ENCODE measurements at places on chromosomes 11 and 22.

DNA sequence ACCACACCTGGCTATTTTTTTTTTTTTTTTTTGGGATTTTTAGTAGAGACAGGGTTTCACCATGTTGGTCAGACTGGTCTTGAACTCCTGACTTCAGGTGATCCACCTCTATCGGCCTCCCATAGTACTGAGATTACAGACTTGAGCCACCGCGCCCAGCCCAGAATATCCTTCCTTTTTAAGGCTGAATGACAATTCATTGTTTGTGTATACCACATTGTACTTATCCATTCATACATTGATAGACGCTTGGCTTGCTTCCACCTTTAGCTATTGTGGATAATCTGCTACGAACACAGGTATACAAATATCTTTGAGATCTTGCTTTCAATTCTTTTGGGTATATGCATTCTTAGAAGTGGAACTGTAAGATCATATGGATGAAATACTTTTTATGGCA lies 10.8 kb upstream of the RASSF10 start:
- DNase-seq: no peak

- no peak for DNase-seq
These were observed 19.9 kb downstream of the LARGE2 start for GRCh38 chr11:45942381-45942780.

DNA sequence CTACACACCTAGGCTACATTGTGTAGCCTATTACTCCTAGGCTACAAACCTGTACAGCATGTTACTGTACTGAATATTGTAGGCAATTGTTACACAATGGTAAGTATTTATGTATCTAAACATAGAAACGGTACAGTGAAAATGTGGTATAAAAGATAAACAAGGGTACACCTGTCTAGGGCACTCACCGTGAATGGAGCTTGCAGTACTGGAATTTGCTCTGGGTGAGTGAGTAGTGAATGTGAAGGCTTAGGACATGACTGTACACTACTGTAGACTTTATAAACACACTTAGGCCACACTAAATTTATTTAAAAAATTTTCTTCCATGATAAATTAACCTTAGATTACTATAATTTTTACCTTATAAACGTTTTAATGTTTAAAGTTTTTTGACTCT lies 171.7 kb upstream of the NCAM1 start:
- no peak for DNase-seq

DNA sequence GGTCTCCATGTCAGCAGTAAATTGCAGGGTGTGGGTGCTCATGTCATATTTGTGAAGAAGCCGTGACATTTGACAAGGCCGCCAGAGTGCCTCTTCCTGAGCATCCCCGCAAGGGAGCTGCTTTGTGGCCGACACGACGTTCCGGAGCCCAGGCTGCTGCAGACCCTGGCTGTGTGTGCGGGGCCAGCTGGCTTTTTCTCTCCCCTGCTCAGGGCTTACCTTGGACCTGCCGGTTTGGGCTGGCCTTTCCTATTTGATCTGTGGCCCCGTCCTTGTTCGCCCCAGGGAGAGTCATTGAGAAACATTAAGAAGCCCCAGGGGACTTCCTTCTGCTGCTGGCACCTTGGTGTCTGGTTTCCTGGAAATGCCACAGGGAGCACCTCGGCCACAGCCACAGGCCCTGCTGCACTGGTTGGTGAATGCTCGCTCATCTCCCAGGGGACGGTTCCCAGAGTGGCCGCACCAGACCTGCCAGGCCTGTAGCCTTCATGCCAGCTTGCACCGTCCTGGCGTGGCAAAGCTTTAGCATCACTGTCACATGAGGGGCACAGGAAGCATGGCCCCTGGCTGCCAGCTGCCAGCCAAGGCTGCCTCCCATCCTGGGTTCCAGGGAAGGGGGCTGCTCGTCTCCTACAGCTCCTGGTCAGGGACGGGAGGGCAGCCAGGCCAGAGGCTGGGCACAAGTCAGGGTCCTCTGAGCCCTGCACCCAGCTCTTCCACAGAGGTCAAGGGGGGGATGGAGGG lies 5.4 kb downstream of the GRK2 start:
- DNase-seq: no peak

DNA sequence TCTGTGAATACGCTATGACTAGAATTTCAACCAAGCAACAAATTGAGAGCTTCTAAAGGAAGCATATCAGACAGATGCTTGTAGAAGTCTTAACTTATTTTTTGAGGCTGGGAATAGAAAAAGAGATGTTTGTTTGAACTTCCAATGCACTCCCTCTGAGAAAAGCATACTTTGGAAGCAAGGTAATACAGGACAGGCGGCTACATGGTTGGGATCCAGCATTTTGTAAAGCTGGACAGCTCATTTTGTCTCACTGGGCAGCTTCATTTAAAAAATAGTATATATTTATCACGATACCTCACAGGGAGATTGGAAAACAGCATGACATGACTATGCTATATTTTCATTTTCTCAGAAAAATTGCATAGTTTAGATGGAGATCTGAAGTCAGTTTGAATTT lies 821.3 kb upstream of the API5 start:
- no peak for DNase-seq

DNA sequence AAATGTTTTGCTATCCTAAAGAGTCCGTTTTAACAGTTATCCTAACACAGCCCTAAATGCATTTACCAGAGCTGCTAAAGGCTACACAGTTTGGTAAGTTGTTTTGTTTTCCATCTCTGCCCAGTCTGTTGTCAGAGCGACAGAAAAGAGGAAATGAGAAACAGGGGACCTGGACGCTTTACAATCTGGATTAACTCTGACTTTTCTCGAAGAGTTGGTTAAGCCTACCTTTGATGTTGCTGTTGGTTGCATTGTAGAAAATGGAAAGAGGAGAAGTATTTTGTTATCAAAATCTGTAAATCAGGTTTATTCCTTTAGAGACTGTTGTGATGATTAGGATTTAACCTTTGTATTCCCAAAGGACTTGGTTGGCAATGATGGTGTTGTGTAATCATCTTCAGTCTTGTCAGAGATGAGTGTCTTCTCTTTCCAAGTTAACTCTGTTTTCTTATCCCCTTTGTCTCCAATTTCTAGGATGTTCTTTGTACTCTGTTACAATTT lies 481 bp downstream of the ANGPTL5 start:
- DNase-seq: peak; percentile 47

GRCh38 chr11:57674251-57674650 lies 6.3 kb downstream of the ZDHHC5 start:
- DNase-seq: no peak

- DNase-seq: no peak
These were observed 5.1 kb upstream of the B4GALNT4 start for GRCh38 chr11:363948-364761.

DNA sequence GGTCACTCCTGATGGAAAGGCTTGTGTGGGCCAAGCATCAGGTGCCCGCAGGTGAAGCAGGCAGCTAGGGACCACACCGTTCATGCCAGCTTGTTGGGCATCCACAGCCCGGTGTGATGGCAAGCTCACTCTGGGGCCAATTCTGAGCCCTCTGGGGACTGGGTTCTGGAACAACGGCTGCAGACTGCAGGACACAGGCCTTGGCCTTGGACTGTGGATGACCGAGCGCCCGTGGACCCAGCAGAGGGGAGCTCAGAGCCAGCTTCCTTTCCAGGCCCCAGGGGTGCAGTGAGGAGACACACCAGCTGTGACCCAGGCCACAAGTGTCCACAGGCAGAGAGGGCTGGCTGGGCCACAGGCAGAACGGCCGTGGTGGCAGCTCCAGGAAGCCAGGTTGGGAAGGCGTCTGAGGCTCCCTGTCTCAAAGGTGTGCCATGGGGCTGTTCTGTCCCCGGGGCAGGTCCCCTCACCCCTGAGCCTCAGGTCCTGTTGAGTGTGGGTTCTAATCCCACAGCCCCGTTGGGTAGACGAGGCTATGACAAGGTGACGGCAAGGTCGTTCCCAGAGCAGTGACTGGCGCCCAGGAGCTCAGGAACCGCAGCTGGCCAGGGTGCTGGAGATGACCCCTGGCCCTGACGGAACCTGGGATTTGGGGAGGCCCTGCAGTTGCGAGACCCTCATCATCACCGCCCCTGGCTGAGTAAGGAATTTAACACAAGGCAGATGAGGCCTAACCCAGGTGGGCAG lies 1079.4 kb downstream of the BRD1 start:
- DNase-seq: no peak

DNA sequence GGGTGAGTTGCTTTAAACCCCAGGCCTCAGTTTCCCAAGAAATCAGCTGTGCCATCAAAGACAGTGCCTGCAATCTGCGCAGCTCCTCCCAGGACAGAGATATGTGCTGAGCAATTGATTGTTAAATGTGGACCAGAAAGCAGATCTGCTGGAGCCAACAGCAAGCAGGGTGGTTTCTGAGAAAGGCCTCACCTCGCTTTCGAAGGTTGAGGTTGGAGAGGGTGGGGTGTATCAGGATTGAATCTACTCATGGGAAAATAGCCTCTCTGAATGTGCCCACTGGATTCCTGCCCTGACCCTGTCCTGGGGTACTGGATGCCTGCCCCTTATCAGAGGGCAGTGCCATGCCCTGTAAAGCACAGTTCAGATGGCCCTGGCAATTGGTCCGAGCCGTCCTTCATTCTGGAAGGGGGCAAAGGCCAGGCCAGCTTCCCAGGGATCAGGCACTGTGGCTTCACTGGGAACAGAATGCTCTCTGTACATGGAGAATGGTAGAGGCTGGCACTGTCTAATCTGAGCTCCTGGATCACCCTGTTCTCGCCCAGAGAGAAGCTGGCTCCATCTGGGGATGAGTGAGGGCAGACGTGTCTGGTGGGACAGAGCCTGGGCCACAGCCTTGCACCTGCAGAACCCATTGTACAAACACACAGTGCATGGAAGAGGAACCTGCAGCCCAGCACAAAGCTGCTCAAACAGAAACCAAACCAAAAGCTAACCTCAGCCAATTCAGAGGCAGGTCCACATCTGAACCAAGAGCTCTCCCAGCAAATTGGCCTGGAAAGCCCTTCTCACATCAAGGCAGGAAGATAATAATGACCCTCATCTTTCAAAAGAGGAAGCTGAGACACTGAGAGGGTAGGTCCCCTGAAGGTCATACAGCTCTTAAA lies 15.2 kb downstream of the DHCR7 start:
- DNase-seq: peak; percentile 43

GRCh38 chr22:37183432-37184379 lies 4.3 kb downstream of the C1QTNF6 start:
- no peak for DNase-seq

DNA sequence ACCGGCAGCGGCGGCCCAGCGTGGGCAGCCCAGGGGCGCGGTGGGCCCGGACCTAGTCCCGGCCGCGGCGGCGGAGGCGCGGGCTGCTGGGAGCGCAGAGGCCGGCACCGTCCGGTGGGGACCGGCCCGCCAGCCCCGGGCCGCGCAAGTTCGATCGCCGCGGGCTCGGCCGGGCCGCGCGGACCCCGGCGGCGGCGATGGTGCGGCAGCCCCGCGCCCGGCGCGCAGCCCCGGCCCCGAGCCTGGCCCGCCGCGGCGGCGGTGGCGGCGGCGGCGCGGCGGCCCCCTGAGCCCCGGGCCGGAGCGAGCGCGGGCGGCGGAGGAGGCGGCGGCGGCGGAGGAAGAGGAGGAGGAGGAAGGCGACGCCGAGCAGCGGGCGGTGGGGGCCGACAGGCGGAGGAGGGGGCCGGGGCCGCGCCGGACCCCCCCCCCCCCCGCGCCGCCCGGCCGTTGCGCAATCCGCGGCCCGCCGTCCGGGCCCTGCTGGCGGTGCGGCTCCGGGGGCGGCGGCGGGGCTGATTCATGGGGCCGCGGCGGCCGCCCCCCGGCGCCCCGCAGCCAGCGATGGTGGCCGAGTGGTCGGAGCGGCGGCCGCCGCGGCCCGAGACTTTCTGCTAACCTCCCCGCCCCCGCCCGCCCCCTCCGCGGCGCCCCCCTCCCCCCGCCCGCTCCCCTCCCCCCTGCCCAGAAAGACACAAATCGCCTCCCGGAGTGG lies 1251.9 kb downstream of the BRD1 start:
- DNase-seq: no peak

GRCh38 chr11:101034076-101034475 lies 95.5 kb downstream of the PGR start:
- no peak for DNase-seq

DNA sequence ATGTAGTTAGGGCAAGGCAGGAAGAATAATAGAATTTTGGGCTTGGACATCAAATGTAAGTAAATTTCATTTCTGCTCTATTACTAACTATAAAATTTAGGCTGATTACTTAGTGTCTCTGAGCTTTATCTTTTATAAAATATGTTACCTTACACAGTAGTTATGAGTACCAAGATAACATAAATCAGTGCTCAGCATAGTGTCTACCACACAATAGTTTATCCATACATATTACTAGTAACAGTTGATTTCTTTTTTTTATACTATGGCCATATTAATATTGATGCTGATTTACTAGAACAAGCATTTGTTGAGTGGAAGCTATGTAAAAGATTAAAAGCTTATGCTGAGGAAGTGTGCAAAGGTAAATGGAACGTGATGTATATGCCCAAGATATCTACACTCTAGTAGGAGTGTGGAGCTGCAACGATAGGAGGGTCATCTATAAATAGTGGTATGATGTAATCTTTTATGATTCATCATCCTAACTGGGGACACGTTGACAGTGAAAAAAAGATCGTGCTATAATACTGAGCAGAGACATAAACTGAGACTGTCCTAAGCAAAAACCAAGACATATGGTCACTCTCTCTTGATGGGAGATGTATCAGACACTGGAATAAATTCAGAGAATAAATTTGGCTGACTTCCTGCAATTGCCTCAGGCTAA lies 8.7 kb upstream of the SLC5A12 start:
- DNase-seq: no peak

DNA sequence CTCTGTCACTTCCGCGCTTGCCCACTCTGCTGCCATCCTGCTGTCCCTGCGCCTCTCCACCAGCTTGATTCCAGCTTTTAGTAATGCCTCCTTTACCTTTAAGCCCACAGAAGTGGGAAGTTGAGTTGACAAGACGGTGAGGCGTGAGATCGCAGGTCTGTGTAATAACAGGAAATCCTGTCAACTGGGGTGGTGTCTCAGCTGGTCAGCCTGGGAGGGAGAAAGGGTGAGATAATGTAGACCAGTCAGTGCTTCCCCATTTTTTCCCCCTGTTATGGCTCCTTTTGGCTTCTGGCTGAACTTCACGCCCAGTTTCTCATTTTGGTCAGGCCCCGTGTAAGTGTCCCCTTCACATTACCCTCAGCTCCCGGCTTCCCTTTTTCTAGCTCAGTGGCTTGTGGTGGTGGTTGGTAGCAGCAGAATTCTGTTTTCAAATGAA lies 98.9 kb downstream of the TRAF6 start:
- peak; percentile 21 for DNase-seq

Measured in midbrain (tissue), 1 donor.